NCI-H1436 (cell line): ENCODE measurements at places on chromosomes 7 and 10.

DNA sequence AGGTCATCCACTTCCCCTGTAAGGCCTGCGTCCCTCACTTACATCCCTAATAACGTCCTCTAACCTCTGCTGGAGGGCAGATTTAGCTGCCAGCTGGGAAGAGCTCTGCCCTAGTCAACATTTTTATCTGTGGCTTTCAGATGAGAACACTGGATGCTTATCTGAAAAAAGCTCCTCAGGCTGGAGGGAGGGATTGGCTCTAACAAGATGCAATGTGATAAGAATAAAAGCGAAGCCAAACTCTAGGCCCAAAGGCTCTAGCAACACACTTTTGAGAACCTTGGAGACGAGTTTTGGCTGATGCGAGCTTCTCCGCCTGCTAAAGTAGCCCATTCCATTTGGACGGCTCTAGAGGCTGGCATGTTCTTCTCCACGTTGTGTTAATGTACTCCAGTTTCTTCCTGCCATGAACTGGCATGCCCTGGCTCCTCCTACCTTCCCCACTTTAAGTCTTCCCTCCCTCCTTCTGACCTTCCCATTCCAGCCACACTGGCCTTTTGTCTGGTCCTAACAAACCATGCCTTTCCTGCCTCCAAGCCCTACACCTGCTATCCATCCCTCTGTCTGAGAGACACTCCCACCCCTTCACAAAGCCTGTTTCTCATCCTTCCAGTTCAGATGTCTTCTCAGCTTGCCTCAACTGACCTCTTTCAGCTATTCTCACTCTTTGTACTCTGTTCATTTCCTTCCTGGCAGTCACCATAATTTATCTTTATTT is 62.5 kb upstream of the ATRNL1 start:
- no peak for DNase-seq

GRCh38 chr7:116777651-116778281 is 84.6 kb upstream of the CAPZA2 start:
- DNase-seq: no peak

DNA sequence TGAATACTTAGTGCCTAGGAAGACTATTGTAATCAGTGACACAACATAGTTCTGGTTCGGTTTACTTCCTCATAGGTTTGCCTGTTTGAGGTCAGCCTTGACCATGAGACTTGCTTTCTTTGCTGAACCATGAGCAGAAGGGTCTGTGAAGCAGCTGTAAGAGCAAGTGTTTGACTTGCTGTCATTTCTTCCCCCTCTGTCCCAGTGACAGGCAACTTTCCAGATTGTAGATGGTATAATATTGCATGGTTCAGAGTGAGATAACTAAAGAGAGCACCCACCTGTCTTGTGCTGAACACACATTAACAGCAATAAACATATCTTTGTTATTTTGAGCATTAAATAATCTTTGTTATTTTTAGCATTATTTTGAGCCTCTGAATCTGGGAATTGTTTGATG is 9.3 kb upstream of the RTKN2 start:
- DNase-seq: no peak

DNA sequence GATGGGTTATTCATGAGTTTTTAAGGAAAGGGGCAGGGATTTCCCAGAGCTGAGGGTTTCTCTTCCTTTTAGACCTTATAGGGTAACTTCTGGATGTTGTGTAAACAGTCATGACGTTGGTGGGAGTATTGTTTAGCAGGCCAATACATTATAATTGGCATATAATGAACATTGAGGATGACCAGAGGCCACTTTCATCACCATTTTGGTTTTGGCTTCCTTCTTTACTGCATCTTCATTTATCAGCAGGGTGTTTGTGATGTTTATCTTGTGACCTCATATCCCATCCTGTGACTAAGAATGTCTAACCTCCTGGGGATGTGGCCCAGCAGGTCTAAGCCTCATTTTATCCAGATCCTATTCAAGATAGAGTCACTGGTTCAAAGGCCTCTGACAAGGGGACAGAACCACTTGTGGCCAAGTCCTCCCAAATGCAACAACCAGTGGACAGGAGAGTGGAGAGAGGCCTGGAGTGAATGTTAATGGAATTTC is 77.3 kb upstream of the RPA3 start:
- no peak for DNase-seq

DNA sequence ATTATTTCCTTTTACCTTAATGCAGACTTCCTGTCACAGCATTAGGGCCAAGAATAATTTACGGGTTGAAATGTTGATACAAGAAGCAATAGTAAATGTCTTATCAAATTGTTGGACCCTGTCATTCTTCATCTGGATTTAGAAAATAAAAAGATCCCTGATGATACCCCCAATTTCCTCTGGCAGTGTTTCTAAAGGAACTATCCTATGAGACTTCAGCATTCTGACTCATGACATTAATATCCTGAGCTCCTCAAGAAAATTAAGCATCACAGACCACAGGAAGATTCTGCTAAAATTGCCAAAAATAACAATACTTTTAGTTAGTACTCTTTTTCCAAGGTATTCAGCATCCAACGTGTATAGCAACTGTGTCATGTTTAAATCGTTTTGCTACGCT is 490.5 kb upstream of the ANKRD30A start:
- no peak for DNase-seq

DNA sequence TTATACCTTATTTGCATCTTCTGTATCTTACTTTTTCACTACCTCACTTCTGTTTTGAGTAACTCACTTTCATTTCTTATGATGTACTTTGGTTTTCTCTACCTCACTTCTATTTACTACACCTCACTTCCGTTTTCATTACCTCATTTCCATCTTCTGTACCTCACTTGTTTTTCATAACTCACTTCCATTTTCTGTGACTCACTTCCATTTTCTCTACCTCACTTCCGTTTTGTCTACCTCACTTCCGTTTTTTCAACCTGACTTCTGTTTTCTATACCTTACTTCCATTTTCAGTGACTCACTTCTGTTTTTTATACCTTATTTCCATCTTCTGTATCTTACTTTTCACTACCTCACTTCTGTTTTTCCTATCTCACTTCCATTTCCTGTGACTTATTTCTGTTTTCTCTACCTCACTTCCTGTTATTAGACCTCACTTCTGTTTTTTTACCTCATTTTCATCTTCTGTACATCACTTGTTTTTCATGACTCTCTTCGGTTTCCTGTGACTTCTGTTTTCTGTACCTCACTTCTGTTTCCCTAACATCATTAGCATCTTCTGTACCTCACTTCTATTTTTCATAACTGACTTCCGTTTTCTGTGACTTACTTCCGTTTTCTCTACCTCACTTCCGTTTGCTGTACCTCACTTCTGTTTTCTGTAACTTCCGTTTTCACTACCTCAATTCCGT is 493.1 kb upstream of the AKR1E2 start:
- DNase-seq: no peak

GRCh38 chr7:32559480-32559879 is 64.2 kb downstream of the AVL9 start:
- no peak for DNase-seq

DNA sequence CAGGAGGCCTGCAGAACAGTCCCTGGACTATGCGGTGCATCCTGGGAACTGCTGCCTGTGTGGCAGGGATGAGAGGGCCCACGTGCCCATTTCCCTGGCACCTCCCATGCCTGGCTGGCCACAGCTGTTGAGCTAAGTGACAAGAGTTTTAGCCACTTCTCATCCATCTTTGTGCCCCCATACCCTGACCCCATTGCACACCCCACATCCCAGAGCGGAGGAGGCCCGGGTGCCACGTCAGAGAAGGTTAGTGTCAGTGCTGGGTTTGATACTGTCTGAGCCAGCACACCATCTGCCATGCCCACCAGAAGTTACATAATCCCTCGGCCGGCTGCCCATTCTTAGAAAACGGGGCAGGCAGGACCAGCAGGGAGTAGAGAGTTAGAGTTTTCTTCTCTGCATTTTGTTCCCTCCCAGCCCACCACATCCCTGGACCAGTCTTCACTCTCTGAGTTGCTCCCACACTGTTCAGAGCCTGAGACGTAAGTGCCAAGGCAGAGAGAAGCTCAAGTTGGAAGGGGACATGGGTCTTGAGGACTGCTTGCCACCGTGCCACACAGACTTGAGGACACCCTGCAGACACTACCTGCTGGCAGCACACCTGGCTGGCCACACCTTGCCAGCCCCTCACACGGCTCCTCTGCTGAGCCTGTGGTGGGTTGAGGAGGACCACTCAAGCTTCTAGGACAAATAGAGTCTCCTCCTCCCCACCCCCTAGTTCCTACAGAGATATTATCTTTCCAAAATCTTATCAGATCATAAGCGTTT is 13.1 kb downstream of the UNC5B start:
- no peak for DNase-seq

GRCh38 chr7:4768597-4769569 is 6.5 kb upstream of the AP5Z1 start:
- DNase-seq: no peak

DNA sequence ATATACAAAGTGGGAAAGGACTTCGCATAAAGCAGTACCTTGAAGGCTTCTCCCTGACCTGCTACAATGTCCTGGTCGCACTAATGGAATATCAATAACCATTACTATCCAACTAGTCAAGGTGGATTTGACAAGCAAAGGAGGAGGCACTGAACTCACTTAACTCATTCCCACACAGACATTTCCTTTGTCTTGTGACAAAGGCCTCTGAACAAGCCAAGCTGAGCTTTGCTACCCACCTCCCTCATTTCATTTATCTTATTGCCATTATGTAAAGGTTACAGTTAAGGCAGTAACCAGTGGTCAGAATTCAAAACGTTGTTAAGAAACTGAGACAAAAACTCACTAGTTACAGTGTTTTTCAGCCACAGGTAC is 7.3 kb downstream of the ELMO1 start:
- no peak for DNase-seq

GRCh38 chr7:71245038-71245437 is 113.1 kb downstream of the GALNT17 start:
- no peak for DNase-seq

GRCh38 chr7:11191574-11192220 is 218.0 kb downstream of the PHF14 start:
- no peak for DNase-seq

- DNase-seq: no peak
These were observed 125.6 kb upstream of the PRPS1L1 start for GRCh38 chr7:18153183-18153748.

- DNase-seq: no peak
These were observed 19.0 kb downstream of the INTS1 start for GRCh38 chr7:1485156-1485555.

GRCh38 chr7:158975526-158976467 is 119.4 kb downstream of the DYNC2I1 start:
- DNase-seq: peak; percentile 24

- DNase-seq: no peak
These were observed 598.3 kb downstream of the INHBA start for GRCh38 chr7:41104631-41105030.

DNA sequence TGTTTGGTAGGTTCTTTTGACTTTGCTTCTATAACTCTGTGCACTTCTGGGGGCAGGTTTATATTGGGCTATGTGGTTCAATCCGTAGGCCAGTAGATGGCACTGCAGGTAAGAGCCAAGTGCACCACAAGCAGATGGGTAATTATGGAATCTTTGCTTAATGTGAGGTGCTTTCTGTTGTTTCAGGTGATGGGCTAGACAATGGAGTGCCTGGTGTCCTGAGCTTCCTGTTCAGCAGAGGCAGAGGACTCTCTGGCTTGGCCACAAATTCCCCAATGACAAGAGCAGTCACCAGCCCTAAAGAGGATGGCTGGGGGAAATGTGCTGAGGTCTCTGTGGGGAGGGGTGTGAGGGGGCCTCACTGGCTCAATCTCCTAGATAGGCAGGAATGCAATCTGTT is 455.0 kb downstream of the CCSER2 start:
- DNase-seq: peak; percentile 61

DNA sequence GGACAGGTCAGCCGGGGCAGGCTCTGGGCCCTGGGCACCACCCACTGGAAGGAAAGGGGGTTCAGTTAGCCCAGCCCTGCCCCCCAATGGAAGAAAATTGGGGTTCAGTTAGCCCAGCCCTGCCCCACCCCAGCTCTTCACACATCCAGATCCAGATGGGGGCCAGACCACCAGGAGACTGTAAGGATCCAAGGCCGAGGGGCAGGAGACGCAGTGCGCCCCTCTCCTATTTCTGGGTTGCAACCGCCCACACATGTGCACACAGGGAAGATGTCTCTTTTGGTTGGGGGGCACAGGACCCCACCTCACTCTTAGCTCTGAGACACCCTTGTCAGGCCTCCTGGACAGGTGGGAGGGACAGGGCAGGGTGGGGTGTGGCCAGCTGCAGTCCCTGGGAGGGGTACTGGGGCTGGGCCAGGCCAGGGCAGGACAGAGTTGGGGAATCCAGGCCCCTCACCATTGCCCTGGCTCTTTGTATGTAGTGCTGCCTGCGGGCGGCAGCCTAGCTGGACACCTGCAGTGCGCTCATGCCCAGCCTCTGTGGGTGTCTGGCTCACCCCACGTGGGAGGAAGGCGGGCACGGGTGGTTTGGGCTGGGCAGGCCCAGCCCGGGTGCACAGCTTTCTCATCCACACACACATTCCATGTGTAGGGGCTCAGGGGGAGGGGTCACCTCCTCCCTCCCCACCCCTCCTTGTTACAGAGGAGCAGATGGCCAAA is 141.2 kb downstream of the LHPP start:
- DNase-seq: no peak

GRCh38 chr10:26503911-26504310 is 65.8 kb downstream of the APBB1IP start:
- DNase-seq: no peak

GRCh38 chr10:102422545-102423129 is 2.0 kb downstream of the FBXL15 start:
- DNase-seq: no peak

GRCh38 chr10:59678884-59679301 is 30.8 kb downstream of the SLC16A9 start:
- DNase-seq: no peak

DNA sequence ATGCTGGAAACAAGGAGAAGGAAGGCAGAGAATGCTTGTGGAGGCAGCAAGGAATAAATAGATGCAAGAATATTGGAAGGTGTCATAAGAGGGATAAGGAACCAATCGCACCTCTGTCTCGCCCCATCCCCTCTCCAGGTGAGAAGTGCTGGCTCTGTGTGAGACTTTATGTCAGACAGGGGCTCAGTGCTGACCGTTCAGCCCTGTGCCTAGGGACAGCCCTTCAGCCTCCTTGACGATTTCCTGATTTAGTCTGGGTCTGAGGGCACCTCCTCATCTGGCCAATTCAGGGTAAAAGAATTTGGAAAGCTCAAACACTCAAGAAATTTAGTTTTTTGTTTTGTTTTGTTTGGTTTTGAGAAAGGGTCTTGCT is 54.9 kb downstream of the FAM241B start:
- no peak for DNase-seq

DNA sequence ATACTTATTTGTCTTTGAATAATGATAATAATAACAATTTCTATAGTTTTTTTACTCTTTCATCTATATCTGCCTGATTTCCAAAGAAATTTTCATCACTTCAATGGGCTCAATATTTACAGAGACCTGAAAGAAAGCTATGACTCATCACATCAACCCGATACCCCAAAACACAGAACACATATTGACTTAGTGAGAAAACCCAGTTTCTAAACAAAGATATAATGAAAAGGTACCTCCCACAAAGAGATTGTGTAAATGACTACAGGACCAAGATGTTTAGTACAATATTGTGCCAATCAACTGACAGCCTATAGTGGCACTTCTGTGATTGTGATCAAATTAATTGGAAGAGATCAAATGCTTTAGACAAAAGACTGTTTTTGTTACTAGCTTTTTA is 133.9 kb downstream of the PCDH15 start:
- DNase-seq: no peak

- DNase-seq: no peak
These were observed 14.0 kb downstream of the ZCCHC24 start for GRCh38 chr10:79431428-79431827.
